ENCODE measurements at places on chromosomes 3 and 15.

GRCh38 chr3:148186881-148187280 is 510.8 kb upstream of the AGTR1 start:
- no peak for DNase-seq

DNA sequence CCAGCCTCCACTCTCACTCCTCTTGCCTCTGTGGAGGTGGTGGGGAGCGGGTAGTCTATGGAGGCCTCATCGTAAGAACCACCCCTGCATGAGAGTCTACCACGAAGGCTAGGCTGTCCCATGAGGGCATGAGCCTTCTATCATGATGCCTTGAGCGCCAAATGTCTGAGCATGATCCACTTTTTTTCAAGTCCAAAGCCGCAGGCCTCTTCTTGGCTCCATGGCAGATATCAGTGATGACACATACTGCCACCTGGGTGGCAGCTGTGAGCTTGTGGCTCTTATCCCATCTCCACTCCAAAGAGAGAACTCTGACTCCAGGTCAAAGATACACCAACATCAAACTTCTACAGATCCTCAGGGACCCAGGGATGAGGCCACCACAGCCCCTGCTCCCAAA is 13.5 kb downstream of the POC1A start:
- no peak for DNase-seq

DNA sequence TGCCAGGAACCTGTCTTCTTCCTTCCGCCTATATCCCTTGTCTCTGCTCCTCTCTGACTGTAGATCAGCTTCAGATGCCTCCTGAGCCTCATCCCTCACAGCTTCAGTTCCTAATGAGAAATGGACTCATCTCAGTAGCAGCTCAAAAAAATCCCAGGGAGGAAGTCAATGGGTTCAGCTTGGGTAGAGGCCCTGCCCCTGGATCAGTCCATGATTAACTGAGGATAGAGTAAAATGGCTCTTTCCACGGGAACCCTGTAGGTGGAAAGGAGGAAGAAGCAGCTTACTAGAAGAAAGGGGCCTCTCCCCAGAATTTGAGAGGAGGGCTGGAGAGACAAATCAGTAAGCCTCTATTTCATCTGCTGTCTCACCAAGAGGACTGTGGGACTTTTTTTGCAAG is 26.9 kb upstream of the HCN4 start:
- DNase-seq = no peak

GRCh38 chr15:74762791-74763150 is 14.1 kb downstream of the CYP1A2 start:
- no peak for DNase-seq

- no peak for DNase-seq
Measured at GRCh38 chr3:128436214-128436613, 30.5 kb downstream of the DNAJB8 start.

- no peak for DNase-seq
Measured at GRCh38 chr15:40955141-40955903, 2.1 kb downstream of the CHAC1 start.

- no peak for DNase-seq
Measured at GRCh38 chr3:115085197-115085865, 61.8 kb downstream of the ZBTB20 start.

- DNase-seq = no peak
Measured at GRCh38 chr15:35720019-35720418, 174.1 kb upstream of the DPH6 start.

DNA sequence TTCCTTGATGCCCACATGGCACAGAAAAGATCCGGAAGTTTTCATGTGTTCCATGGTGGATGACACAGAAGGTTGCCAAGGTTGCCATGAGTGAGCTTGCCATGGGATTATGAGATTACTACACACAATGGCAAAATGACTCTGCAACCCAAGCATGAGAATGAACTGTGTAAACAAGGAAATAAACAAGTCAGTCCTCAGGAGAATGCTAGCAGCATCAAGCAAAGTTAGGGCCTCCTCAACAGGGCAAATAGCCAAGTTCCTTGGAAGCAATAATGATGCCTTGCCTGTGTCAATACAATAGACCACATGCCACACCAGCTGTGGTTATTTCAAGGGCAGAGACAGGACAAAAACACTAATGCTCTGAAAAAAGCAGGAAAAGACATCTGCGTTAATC is 41.8 kb downstream of the AQR start:
- no peak for DNase-seq

GRCh38 chr3:74036568-74036967 is 411.8 kb upstream of the PDZRN3 start:
- no peak for DNase-seq

DNA sequence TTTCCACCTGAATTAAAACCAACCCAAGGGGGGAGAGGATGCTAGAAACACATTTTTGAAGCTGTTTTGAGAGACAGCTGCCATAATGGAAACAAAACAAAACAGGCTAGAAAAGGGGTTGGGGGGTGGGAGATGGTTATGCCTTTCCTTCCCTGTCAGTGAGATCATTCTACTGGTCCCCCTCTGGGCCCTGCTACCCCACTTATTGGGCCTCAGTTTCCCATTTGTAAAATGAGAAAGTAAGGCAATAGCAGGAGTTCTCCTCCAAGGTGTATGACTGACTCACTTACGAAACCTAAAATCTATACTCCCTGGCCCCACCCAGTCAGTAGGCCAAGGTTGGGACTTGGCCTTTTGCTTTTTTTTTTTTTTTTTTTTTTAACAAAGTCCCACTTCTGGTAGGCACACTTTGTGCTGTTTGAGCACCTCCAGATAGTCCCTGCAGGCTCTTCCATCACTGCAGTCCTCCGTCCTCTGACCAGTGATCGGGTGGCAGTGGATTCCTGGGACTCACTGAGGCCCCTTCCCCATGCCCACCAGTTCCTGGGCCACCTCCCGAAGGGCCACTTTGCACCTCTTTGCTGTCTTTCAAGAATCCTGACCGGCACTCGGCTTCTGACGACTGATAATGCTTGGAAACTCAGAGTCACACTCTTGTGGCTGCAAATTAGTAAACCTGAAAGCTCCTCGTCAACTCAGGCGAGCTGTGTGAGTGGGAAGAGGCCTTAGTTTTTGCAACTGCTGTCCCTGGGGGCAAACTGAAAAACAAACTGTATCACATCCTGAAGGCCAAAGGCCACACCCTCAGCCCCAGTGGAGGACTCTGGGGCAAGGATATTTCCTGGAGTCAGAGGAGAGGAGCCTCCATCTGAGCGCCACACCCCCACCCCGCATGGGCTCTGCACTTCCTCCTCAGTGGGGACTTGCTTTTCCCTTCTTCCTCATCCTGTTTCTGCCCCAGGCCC is 6.7 kb upstream of the PSTPIP1 start:
- no peak for DNase-seq

- no peak for DNase-seq
Measured at GRCh38 chr15:45427085-45427484, 48.7 kb upstream of the GATM start.

GRCh38 chr3:126154391-126155279 is 25.8 kb downstream of the ALDH1L1 start:
- DNase-seq = no peak

GRCh38 chr3:140724856-140725812 is 47.3 kb downstream of the TRIM42 start:
- DNase-seq = peak; percentile 2

GRCh38 chr15:32831485-32831884 is 113.7 kb downstream of the GREM1 start:
- no peak for DNase-seq

- no peak for DNase-seq
Measured at GRCh38 chr15:70328679-70329115, 231.0 kb upstream of the TLE3 start.

GRCh38 chr3:25594007-25594502 is 70.7 kb downstream of the TOP2B start:
- DNase-seq = no peak

DNA sequence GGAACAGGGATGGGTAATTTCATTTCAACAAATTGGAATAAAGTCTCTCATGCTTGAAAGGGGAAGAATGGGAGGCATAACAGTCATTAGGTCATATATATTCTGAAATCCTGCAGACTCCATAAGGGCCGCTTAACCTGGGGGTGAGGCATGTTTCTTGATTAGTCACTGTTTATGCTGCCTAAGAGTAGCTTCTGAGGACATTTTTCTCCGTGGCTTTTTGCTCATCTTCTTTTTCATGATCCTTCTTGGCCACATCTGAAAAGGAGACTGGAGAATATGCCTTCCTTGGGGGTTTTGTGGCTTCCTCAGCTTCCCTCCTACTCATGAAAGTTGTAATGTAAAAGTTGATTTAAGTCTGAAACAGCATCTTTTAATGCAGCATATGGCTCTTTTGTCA is 20.0 kb upstream of the CFAP20DC start:
- DNase-seq = no peak

GRCh38 chr3:56894881-56895431 is 93.2 kb upstream of the ARHGEF3 start:
- DNase-seq = no peak

DNA sequence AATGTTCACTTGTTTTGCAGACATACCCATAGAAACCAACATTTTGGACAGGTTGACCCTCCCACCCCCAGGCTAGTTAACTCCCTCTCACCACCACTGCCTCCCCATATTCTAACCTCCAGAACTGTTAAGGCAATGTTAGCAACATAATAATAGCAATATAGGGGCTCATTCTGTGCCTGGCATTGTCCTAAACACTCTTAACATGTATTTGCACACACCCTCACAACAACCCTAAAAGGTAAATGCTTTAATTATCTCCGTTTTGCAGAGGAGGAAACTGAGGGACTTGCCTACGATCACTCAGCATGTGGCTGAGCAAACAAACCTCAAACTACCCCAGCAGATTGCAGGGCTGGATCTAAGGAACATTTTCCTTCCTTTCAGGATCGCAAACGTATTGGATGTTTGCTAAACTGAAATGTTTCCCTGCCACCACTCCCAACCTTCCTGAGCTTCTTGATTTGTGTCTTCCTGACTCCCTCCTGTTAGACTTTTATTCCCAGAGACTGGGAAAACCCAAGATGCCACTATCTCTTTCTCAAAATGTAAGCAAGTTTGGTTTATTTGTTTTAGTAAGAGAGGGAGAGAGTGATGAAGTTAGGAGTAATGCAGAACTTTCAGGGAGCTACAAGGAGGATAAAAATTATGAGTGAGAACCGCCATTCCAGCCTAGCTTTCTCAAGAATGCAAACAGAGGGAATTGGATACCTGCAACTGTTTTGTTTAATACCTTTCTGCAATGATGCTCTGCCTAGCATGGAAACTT is 1.3 kb downstream of the SCG5 start:
- DNase-seq = no peak

Measured in NCI-H510A (cell line).